ENCODE measurements at places on chromosomes 6 and 20.

- no peak for DNase-seq
These were observed 3.5 kb upstream of the VEGFA start for GRCh38 chr6:43766500-43766853.

DNA sequence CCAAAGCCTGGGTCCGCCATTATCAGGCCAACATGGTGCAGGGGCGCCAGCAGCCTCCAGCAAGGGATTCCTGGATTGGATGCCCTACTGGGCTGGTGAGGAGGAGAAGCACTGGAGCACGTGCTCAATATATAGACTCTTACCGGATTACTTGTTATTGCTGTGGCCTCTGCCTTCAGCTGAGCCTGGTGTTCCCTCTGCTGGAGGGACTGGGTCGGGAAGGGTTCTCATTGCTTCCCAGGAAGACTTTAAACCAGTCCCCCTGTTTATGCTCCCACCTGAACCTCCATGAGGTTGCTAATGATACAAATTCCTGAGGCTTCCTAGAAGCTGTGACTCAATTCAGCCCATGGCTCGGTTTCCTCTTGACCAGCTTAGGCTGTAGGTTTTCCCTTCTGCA is 186.7 kb upstream of the ARID1B start:
- no peak for DNase-seq

- no peak for DNase-seq
These were observed 216.8 kb downstream of the GJA1 start for GRCh38 chr6:121652223-121652622.

DNA sequence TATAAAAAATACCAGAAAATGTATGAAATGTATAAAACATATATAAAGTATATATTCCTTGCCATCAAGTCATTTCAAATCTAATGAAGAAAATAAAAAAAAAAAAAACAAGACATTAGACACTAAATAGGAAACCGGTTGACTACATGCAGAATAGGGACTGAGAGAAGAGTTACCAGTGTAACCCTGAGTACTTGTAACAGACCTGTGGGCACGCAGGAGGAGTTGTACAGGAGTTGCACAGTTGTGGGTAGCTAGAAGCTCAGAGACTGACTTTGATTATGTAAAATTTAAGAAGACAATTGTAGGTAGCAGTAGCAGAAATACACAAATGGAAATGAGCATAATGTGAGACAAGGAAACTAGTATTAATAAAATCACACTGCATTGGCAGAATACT is 112.4 kb upstream of the DST start:
- no peak for DNase-seq

DNA sequence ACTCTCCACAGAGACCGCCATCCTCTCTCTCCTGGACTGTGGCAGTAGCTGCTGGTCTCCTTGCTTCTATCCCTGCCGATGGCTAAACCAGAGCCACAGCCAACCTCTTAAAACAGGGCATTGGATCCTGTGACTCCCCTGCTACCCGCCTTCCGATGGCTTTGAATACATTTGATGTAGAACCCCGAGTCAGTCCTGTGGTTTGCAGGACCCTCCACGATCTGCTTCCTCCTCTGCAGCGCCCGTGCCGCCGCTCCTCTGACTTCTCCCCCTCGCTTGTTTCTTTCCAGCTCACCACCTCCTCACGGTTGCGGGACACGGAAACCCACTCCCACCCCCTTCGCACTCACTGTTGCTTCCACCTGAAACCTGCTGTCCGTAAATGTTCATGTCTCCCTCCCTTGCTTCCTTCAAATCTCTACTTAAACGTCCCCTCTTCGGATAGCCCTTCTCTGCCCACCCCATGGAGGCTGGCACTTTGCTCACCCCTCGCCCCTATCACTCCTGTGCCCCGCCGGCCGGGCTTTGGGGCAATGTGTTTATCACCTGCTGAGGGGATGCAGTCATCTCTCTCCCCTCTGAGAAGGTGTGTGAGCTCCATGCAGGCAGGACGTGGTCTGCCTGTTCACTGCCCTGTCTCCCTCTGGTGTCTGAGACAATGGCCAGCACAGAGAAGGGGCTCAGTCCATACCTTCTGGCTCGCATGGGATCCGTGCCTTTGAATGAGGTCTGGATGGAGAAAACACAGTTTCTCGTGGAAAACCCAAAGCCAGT is 67.8 kb downstream of the GFOD1 start:
- DNase-seq, result no peak

DNA sequence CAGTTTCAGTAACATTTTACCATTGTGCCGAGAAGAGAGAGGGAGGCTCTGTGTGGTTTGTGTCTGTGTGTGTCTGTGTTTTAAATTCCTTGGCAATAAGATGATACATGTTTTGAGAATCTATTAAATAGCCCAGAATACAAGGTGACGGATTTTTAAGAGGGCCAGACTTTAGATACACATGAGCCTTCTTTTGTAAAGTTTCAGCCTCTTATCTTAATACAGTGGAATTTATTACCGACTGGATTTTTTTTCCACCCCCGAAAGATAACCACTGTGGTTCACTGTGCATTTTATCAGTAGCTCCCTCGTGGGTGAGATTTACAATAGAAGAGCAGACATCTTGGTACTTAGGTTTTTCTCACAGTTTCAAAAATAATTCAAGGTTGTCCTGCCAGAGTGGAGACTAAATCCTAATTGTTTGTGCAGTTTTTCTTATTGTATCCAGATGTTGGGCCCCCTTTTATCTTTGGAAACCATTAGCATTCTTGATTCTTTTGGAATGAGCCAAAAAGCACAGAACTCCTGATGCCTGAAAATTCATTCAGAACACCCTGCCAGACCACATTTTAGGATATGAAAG is 49.9 kb downstream of the STK4 start:
- DNase-seq, result no peak

DNA sequence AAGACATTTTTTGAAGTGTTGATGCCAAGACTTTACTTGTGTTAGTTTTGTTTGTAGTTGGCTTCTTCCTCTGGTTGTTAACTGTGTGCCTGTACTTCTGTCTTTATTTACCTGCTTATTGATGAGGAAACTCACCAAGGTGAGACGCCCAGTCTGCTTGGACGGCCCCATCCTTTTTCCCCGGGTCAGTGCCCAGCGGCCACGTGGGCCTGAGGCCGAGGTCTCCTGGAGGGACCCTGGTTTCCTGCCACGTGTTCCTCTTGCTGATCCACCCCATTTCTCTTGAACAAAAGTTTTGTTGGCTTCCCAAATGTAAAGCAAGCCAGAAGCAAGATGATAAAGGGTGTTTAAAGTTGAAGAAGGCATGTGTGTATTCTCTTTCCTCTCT is 24.8 kb downstream of the DUSP22 start:
- DNase-seq, result no peak

GRCh38 chr6:124283486-124283885 is 479.8 kb downstream of the NKAIN2 start:
- no peak for DNase-seq

DNA sequence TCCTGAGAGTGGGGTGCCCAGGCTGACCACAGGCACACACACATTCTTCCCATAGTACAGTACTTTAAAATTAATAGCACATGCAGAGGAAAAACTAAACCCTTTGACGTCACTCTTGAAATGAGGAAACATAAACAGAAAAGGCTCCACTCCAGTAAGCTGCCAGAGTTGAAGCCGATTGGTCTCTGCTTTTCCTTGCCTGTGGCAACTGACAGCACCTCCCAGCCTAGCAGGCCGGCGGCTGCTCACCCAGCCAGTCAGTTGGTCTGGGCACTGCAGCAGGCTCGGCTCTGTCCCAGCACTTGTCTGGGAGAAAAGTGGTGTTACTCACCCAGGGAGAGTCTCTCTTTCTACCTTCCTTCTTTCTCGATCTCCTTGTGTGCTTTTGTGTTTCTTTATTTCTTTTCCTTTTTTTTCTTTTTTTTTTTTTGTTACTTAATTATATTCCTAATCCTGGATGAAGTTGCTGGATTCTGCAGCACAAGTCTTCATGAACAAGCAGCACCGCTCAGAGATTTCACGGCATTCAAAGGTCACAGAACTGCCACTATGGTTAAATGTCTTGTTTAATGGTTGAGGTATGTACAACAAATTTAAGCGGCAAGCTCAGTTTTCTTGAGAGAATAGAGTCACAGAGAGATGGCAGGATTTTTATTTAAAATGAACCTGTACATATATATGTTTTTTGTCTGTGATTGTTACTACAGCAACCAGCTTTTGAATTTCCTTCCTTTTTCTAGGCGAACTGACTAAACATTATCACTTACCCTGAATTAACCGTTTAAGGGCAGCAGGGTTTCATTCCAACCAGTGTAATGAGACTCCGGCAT is at the start of gene PDE7B:
TSS of gene PDE7B (plus strand) at position 260 of the 830 bp plus-strand sequence.
- DNase-seq, result peak; percentile 2

- no peak for DNase-seq
These were observed 36.4 kb downstream of the DCBLD1 start for GRCh38 chr6:117518870-117519269.

- no peak for DNase-seq
These were observed 15.9 kb downstream of the TMEM200A start for GRCh38 chr6:130381459-130382380.

- no peak for DNase-seq
These were observed 89.8 kb upstream of the ATXN1 start for GRCh38 chr6:16851044-16851540.

GRCh38 chr6:1403851-1404712 is 14.7 kb downstream of the FOXF2 start:
- no peak for DNase-seq

GRCh38 chr20:3987296-3987695 is 28.1 kb downstream of the RNF24 start:
- DNase-seq, result no peak

GRCh38 chr20:10385850-10386544 is 48.0 kb downstream of the MKKS start:
- no peak for DNase-seq
